Stimulated activated CD4-positive, alpha-beta T cell treated with anti-CD3 and anti-CD28 coated beads, Interleukin-12 subunit alpha, Interleukin-12 subunit beta, amount 100 ng/mL, for 4 hours (primary cell): ENCODE measurements at places on chromosomes 3 and 15.

GRCh38 chr3:158107605-158108444, 1.6 kb upstream of the SHOX2 start:
- DNase-seq, result no peak

- no peak for DNase-seq
Measured at GRCh38 chr15:31311735-31312619, 14.7 kb upstream of the KLF13 start.

DNA sequence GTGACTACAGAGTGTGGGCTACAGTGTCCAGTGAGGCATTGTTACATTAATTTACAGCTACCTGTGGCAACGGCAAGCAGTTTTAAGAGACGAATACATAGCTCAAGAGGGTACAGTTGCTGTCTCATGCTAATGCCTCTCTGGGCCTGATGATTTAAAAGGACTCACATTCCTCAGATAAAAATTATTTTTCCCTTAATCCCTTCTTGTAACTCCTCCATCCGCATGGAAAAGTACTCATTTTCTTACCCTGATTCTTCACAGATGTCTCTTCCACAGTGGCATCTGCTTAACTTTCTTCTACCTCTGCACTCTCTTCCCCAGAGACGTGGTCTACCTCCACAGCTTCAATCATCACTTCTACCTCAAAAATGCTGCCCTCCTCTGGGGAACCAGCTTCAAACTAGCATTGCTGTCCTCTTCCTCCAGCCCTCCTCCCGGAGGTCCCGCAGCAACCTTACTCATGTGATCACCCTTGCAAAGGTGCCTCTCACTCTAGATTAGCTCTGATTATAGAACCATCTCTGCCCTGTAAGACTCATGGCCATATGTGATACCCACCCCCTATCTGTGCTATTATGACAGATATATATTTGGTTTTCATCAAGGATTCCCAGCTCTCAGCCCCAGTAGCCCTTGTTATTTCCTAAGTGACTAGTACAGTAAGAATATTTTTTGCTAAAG, 21.4 kb upstream of the ABHD17C start:
- no peak for DNase-seq

DNA sequence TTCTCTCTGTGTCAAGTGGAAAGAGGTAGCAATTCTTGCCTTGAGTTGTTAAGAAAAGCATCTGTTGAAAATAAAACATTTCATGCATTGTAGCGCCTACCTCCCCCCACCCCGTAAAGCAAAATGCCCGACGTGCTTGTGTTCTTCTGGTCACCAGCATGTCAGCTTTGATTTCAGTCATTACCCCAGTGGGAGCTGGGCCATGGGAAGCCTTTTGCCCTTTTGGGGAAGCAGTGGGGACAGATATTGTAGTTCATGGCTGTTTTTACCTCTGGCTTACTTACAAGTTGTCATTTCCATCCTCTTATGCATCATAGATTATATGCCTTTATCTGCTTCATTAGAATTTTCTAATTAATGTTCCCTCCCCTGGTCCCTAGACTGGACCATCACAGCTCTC, 328.7 kb downstream of the RYR3 start:
- no peak for DNase-seq

DNA sequence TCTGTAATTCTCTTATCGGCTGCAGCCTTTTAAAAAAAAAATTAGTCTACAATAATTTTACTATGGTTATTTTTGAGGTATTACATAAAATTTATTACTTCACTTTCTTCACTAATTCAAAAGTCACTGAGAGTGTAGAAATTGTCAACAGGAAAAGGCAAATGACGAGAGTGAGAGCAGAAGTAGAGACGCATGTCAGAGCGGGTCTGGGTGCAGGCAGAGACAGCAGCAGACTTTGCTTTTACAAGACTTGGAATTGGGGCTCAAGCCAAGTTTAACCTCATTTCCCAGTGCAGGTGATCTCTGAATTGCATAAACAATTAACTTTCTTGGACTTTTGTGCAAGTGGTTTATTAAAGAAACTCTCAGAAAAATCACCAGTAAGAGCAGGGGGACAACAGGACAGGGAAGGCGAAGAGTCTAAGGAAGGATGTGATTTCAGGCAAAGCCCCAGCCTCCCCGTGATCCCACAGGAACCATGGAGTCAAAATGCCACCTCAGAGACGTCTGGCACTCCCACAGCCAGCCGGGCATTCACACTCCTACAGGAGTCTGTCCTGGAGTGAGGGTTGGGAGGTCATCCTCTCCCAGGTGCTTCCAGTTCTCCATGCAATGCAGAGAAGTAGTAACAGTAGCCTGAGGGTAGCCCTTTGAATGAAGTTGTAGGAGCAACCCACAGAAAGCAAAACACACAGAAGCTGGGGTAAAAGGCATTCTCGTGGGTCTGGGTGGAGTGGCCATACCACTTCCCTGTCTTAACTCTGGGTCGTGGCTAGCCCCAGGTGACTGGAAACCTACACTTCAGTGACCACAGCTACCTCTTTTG, 274.0 kb upstream of the TGFBR2 start:
- no peak for DNase-seq

DNA sequence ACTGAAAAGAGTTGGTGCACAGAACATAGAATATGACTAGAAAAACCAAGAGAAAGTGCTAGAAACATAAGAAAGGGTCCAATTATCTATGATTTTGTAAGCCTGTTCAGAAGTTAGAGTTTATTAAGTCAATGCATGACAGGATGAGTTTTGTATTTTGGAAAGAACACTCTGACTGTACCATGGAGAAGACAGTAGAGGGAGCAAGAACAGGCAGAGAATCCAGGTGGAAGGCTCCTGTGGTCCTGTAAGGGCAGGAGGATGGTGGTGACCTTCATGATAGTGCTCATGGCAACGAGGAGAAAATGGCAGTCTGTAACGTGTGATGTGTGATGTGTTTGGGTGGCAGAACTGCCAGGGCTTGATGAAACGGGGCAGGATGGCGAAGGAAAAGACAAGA, 249.1 kb downstream of the CTNNB1 start:
- DNase-seq, result no peak

DNA sequence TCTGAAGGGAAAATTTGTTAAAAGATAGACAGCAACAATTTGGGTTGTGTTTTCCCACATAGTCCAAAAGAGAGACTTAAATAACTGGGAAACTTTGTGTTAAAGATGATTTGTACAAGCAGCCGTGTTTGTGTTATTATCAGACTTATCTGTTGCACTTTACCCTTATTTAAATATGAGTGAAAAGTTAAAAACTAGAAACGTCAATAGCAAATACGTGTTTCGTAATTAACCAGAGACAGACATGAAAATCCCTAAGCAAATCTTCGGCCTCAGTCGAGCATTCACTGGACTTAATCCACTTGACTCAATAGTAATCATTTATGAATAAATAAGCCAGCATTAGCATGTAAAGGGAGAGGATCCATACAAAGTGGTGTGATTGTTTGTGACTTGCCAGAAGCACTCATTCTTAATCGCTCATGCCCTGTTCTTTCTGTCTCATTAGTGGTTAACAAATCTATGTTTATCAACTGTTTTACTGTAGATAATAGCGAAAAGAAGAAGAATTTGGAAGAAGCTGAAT, 34.2 kb downstream of the BLM start:
- DNase-seq, result no peak

- no peak for DNase-seq
Measured at GRCh38 chr15:90268415-90268814, 2.9 kb downstream of the NGRN start.

DNA sequence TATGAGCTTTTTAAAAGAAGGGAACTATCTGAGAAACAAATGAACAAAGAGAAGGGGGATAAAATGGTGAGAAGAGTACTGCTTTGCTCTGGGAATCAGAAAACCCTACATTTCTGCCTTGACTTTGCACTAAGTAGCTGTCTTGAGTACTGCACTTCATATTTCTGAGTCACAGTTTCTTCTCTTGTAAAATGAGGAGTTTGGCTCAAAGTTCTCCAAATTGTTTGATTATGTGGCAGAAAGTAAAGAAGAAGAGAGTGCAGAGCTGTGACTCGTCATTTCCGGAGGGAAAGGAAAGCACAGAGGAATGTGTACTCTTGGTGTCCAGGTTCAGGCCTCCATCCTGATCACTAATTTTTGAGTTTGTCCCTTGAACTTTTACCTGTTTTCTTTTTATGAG, 54.7 kb downstream of the TP63 start:
- no peak for DNase-seq

DNA sequence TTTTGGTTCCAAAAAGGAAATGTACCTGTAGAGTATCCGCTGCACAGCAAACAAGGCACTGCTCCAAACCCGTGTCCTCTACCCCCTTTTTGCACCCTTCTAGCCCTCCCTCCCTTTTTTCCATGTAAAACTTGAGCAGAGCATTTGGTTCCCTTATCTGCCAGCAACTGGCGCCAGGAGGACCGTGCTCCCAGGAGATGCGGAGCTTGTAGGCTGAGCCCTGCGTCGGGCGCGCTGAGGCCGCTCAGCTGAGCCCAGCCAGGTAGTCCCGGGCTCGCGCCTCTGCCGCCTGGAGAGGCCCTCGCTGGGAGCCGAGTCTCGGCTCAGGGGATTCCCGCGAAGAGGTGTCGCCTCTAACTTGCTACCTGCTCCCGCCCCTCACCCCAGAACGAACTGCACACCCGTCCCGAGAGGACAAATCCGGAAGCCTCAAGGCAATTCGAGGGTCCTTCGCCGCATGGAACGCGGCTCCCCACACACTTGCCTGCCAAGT, 575 bp downstream of the TRPM7 start:
- DNase-seq, result peak; percentile 72

- no peak for DNase-seq
Measured at GRCh38 chr15:101035611-101036010, 116.5 kb downstream of the LRRK1 start.

GRCh38 chr3:64131725-64132469, 93.4 kb downstream of the PRICKLE2 start:
- DNase-seq, result no peak

GRCh38 chr15:96324940-96325540, 5.5 kb upstream of the NR2F2 start:
- DNase-seq, result no peak

GRCh38 chr3:151198849-151199248, 4.2 kb downstream of the GPR171 start:
- no peak for DNase-seq

GRCh38 chr3:8846176-8846575, 76.8 kb upstream of the OXTR start:
- DNase-seq, result no peak

DNA sequence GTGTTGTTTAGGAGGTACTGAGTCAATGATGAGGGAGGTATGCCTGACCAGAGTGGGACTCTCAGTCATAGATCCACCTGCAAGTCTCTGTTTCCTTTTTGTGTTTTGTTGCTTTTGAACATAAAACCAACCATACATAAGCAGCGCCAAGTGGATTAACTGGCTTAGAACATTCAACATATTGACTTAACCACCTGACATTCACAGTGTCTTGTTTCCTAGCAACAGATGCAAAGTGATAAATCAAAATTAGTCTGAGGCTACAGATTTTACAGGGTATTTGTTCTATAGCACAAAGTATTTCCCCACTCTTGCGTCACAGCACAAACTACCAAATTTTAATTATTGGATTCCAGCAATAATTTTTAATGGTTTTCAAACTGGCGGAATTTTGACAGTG, 283.8 kb downstream of the BBX start:
- no peak for DNase-seq

GRCh38 chr15:93066834-93067648, 22.0 kb downstream of the RGMA start:
- no peak for DNase-seq

- DNase-seq, result no peak
Measured at GRCh38 chr15:28096411-28096669, 2.8 kb downstream of the OCA2 start.

- no peak for DNase-seq
Measured at GRCh38 chr15:94077938-94078337, 153.4 kb upstream of the MCTP2 start.

DNA sequence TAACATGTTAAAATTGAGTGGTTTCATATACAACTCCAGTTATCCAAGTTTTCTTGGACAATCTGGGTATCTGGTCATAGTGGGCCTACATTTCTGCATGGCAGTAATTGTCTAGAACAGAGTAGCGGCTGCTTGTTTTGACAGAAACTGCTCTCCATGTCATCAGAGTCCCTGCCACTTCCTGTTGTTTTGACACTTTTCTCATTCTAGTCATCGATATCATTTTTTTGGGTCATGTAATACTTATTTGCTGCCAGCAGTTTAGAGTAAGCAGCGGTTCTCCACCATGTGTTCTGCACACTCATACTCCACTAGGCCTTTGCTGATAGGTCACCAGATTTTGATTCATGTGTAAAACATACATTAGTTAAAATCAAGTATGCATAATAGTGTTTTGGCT, 81.5 kb downstream of the SLC25A26 start:
- DNase-seq, result no peak

- no peak for DNase-seq
Measured at GRCh38 chr3:52775877-52776276, 1.5 kb upstream of the ITIH1 start.

- DNase-seq, result no peak
Measured at GRCh38 chr15:85947021-85947420, 132.7 kb upstream of the AGBL1 start.

DNA sequence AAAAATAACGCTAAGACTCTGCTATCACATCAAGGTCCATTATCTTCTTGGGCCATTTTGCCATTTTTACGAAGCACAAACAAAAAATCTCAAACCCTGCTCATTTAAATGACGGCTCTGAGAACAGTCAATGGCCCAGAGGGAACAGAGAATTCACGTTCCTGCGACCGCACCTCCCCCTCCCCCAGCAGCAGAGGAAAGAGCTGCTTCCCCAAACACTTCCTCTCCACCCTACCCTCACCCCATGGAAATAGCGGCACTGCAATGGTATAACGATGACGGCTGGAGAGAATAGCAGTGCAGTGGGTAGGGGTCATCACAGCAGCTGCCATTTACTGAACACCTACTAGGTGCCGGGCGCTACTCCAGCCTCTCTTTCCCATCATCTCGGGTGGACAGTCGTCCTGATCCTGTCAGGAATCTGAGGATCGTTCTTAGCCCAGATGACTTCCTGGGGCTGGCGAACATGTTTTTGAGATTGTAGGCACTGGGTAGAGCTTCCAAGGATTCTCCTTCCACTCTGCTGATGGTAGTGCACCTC, 113.3 kb downstream of the IQSEC1 start:
- DNase-seq, result no peak

GRCh38 chr15:98906712-98907083, 100.9 kb downstream of the PGPEP1L start:
- no peak for DNase-seq

DNA sequence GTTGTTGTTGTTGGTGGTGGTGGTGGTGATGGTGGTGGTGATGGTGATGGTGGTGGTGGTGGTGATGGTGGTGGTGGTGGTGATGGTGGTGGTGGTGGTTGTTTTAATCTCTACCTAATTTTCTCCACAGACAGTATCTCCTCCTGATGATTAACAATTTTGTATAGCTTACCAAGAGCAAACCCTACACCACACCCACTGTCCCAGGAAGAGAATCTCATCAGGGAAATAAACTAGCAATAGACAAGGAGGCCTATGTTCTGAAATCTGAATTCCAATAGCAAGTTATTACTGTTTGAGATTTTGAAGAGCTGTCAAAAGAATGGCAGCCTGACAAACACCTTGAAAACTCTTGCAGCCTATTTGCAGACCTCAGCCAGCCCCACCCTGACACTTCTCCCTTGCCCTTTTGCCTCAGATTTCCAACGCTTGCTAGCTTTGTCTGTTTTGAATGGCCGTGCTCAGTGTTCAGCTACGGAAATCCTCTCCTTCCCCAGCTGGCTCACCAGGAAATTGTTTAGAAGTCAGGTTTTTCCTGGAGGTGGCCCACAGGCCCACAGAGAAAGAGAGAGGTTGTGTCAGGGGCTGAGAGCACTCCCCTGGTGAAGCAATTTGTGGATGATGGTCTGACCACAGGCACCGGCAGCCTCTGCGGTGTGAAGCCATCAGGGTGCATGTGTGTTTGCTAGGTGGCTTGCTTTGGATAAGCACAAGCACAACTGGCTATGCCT, 101.6 kb downstream of the MAGI1 start:
- no peak for DNase-seq

GRCh38 chr3:23107221-23107620, 95.9 kb upstream of the UBE2E2 start:
- no peak for DNase-seq
